ENCODE measurements at places on chromosomes 3 and 15. TPM values are rescaled to one million over a fixed set of nuclear protein-coding genes. Genes with fewer than 3 reads are reported as not detected.

Gene GPD1L
- total RNA-seq = 80.8 TPM

Gene FHIT
- total RNA-seq = 1.1 TPM

Gene FBXW12
- not detected for total RNA-seq

Gene LTF
- total RNA-seq = 1.5 TPM

Gene CHRD
- total RNA-seq = 2.6 TPM

Gene SLC27A2
- total RNA-seq = 0.29 TPM

Gene OR4F15
- not detected for total RNA-seq

Gene WWTR1
- total RNA-seq = 15.6 TPM

Gene CHAC1
- 135 TPM for total RNA-seq

Measured in gastrocnemius medialis (tissue), 4 donors.